Activated naive CD4-positive, alpha-beta T cell treated with anti-CD3 and anti-CD28 coated beads, Interleukin-2, amount 10 ng/mL, durations not matched to agents 7 days and 5 days (primary cell): ENCODE measurements at places on chromosomes 3 and 15.
A peak's percentile ranks its signal among the peaks of the same experiment; 100 is the strongest.

DNA sequence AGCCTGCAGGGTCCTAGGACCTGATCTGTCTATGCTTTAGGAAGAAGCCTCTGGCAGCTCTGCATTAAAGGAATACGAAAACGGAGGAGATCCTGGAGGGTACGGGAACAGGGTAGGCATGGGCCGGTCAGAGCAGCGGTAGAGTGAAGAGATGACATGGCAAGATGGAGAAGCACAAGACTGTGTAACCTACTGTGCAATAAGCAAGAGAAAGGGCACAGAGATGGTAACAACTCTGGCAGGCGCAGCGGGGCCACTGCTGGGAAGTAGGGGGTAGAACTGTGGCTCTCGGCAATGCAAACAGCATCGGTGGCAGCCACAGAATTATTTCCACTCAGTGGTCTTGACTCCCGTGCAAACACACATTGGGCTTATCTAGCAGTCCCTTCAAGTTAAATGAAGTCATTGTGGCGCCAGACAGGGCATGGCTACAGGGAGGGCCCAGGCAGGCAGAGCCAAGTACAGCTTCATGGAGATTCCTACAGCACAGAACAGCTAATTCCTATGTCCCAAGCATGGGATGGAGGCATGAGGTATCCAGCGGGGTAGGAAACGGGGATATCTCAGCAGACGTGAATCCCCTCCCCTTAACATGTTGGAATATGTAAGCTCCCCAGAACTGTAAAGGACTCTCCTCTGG, 28.8 kb downstream of the WHAMM start:
- DNase-seq = no peak

DNA sequence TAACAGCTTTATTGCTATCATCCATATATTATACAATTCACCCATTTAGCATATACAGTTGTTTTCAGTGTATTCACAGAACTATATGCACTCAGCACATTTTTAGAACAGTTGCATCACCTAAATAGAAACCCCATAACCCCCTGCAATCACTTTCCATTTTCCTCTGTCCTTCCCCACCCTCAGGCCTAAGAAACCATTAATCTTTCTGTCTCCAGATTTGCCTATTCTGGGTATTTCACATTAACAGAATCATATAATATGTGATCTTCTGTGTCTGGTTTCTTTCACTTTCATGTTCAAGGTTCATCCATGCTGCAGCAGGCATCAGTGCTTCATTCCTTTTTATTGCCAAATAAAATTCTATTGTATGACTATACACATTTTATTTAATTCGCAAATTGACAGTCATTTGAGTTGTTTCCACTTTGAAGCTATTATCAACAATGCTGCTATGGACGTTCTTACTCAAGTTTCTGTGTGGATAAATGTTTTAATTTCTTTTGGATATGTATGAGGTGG, 39.8 kb downstream of the ADAMTS17 start:
- no peak for DNase-seq

DNA sequence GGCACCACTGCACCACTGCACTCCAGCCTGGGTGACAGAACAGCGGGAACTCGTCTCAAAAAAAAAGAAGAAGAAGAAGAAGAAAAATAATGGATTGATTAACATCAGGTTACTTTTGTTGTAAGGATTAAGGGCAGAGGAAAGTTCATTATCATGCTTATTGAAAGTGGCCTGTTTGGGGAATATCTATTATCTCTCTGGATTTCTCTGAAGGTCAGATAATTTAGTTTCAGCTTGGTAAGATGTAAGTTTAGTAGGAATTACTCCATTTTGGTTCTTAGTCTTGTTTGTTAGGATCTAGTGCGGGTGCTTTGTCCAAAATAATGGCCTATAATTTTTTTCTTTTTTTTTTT, 2.5 kb upstream of the MTMR14 start:
- DNase-seq = no peak

DNA sequence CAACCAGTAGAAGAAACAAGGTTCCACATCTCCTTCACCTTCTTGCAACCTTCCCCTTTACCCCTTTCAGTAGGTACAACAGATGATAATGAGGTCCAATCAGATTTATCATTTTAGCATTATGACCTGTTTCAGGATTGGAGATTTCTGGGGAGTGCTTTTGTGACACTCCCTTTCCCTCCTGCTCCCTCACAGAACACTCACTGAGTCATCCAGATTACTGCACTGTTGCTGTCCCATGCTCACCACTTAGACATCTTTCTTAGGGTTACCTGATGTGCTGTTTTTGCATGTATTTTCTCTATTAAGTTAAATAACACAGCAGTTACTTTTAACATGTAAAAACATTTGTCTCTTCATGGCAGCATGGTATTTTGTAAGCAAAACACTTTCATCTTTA, 118.5 kb downstream of the MFSD1 start:
- no peak for DNase-seq

DNA sequence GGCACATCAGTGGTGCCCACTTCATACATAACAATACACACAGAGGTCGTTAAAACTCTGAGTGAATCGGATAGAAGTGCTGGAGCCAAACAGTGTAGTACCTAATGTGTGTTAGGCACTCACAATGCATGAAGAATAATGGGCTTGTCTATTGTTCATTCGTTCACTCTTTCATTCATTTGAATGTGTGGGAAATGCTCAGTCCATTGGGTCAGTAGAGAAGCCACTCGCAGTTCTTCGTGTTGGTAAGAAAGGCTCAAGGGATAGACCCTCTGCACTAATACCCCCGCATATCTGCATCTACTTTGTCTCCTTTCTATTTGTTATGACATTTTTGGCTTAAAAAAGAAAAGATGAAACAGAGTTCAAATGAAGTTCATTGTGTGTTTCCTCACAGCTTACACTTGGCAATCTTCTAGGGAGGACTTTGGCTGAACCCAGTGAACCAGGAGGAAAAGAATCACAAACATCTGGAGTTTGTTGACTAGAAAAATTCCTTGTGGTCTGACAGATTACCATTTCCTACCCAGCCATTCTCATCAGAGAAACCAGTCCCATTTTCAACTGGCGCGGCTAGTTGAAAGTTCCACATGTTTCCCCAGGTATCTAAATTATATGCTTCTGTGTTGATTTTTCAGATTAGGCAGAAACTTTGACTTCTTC, 32.8 kb upstream of the MFSD1 start:
- DNase-seq = no peak

DNA sequence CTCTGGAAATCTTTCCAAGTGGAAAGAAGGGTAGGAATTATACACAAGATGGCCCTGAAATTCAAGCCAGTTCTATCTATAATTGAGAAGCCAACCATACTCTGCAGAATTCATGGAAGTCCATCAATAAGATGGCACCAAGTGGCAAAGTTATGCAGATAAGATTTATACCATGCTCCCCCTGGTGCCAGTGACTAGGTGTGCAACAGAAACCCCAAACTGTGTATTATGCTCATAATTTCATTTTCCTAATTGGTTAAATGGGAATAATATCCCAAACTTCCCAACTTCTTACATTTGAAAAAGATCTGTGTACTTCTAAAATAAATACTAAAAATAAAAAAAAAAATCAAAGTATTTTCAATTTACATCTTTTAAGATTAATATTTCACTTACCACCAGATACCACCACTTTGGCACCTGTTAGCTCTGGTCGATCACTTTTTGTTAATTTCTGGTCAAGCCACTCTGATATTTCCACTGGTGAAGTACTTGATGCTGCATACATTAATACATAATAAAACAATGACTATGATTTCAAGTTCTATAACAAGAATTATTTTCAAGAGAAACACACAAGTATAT, 25.9 kb downstream of the ETFA start:
- DNase-seq = no peak

DNA sequence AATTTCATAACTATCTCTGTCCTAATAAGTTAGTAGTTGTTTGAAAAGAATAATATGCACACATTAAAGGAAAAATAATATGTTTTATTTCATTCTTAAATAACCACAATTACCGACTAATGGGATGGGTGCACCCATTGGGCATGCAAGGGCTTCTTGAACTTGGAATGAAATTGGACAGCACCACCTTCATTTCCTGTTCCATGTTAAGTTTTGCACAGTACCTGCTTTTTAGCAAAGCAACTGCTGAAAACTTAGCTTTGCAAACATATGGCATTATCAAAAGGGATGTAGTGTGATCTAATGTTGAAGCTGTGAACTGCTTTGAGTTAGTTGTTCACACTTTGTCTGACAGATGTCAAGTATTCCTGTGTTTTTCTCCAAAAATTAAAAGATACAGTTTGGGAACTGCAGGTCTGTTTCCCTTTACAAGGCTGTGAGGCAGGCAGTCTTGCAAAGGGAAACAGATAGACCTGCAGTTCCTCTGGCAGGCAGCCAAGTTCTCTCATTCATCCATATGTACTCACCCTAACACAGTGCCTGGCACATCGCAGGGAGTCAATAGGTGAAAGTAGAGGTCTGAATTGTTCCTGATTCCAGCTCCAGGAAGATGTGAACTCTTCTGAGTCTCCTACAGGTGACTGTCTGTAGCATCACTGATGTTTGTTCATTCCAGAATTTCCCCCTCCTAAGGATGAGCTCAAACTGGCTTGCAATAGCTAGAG, 64.3 kb upstream of the GOLGA8B start:
- no peak for DNase-seq

DNA sequence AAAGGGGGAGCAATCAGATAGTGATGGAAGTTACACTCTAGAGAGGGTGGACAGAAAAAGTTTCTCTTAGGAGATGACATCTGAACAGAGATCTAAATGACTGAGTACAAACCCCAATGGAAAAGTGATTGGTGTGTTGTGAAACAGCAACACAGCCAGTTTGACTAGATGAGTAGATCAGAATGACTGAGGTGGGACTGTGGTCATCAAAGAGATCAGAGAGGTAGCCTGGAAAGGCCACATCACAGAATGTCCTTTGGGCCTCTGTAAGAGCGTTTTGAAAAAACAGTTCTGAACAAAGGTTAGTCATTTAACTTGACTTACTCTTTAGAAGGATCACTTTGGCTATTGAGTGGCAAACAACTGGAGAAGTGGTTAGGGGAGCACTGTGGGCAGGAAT, 10.6 kb downstream of the LRRC58 start:
- DNase-seq = no peak

DNA sequence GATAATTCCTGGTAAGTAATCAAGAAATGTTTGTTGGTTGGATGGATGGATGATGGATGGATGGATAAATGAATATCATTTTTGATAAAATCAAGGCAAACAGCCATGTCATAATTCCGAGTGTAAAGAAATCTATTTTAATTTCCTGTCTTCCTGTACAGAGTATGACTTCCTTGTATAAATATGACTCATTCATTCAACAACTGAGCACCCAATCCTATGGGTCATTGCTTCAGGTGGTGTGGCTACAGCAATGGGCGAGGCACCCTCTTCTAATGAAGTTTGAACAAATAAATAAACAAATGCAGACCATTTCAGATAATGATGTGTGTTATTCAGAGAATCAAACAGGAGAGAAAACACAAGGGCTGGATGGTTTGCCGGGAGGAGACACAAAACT, 198.7 kb downstream of the TNIK start:
- DNase-seq = no peak

DNA sequence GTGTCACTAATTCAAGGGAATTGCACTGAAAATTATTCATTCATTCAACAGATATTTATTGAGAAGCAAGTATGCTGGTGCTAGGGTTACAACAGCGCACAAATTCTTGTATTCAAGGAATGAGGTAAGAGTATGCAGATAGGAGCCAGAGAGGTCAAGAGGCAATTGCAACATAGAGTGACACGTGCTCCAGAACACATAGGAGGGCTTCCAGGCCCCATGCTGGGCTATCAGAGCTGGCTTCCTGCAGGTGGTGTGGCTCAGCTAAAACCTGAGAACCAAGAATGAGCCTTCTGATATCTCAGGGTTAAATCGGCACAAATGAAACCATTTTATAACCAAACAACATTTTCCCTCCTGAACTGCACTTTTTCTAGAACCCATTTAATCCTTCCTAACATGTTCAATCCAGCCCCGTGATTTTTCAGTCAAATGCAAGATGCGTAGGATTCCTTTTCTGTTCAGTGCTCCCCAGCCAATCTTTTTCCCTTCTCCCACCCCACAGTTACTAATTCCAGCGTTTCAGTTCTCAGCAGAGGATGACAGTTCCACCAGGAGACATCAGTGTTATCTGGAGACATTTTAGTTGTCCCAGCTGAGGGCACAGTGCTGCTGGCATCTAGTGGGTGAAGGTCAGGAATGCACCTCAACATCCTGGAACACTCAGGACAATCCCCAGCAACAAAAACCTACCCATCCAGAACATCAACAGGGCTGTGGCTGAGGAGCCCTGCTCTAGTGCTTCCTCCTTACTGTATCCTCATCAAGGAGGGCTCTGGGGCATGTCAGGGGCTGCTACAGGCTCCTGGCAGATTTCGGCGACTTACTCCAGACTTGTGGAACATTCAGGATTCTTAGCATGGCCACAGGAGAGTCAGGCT, 13.1 kb downstream of the CCR5AS start:
- DNase-seq = peak; percentile 11

DNA sequence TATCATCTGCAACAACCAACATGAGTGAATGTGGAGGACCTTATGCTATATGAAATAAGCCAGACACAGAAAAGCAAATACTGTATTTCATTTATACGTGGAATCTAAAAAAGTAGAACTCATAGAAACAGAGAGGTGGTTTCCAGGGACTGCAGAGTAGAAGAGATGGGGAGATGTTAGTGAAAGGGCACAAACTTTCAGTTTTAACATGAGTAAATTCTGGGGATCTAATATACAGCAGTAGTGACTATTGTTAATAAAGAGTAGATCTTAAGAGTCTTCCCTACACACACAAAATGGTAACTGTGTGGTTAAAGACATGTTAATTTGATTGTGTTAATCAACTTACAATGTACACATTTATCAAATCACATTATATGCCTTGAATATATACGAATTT, 20.9 kb upstream of the MELTF start:
- DNase-seq = no peak

DNA sequence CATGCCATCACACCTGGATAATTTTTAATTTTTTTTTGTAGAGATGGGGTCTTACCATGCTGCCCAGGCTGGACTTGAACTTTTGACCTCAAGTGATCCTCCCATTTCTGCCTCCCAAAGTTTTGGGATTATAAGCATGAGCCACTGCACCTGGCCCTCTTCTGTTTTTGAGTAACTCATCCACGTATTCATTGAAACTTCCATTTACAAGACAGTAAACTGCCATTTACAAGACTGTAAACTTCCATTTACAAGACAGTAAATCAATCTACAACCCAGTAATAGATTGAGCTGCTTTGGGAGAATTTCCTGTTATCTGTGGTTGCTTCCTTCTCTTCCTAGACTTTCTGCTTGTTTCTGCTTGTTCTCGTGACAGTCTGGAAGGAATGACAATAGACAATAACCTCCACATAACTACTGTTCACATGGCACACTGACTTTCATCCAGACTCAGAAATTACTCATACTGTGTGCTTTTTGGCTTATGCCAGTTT, 114.7 kb upstream of the CCNL1 start:
- no peak for DNase-seq

DNA sequence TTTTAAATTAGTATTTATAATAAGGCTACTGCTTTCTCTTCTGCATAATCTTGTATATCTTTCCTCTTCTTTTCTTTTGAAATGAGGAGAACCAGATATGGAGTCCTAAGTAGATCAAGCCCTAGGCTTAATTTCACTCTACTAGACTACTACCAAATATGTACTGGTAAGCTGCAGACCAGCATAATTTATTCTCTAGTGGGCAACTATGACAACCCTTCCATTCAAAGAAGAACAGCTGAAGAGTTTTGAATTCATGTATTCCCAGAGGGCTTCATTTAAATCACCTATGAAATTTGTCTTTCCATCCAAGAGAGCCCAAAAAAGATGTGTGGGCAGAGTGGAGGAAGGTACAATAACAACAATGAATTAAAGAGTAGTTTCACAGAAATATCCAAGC, 10.0 kb downstream of the RAD18 start:
- no peak for DNase-seq
